ENCODE measurements at places on chromosomes 6 and 20. TPM values are rescaled to one million over a fixed set of nuclear protein-coding genes. Genes with fewer than 3 reads are reported as not detected.
A peak's percentile ranks its signal among the peaks of the same experiment; 100 is the strongest.

DNA sequence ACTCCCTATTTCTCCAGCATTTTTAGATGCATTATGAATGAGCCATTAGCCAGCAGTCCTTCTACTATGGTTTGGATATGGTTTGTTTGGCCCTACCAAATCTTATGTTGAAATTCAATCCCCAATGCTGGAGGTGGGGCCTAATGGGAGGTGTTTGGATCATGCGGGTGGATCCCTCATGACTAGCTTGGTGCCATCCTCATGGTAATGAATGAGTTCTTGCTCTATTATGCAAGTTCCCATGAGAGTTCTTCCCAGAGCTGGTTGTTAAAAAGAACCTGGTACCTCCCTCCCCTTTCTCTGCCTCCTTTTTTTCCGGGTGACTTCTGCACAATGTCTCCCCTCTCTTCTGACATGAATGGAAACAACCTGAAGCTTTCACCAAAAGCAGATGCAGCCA is 6.2 kb upstream of the CGA start:
- DNase-seq: no peak

GRCh38 chr6:7201732-7202541 is 94.2 kb downstream of the RREB1 start:
- peak; percentile 48 for DNase-seq

DNA sequence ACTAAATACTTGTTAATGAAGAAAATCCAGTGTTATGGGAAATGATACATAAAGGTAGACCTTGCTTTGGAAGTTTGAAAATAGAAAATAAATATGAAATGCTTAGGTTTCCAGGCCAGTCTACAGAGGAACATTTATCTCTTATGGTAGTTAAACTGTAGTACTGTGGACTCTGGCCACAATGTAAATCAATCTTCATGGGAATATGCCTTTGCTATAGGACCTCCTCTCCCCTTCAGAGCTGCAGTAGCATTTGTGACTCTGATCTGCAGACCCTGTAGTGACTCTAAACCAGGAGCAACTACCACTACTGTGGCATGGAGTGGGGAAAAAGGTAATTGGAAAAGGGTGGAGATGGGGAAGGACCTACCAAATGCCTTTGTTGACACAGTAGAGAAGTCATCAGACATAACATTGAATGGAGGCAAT is 4.5 kb downstream of the HSPA1A start:
- no peak for DNase-seq

The ACTR5 gene
- 10.0 TPM for total RNA-seq

The RHAG gene
- not detected for total RNA-seq

GRCh38 chr20:8367689-8368088 is 235.6 kb downstream of the PLCB1 start:
- DNase-seq: no peak

GRCh38 chr6:72245565-72245964 is 359.2 kb downstream of the RIMS1 start:
- DNase-seq: no peak

DNA sequence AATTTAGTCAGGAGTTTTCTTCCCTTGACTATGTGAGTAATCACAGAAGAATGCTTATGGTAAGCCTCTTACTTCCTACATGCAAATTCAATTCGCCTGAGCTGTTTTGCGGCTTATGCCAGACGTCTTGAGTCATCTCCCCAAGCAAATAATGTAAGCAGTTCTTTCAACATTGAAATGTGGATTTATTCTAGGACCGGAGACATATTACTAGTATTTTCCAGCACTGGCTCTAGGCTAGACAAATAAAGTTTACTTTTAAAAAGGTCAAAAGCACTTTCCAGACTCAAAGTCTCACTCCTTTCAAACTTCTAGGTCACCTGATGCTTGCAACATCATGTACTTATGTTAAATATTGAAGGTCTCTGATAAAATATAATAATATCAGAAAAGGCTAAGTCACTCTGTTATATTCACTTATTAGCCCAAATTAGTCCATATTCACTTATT is 38.1 kb upstream of the NOX3 start:
- DNase-seq: peak; percentile 52

- no peak for DNase-seq
Measured at GRCh38 chr6:10410207-10411050, 4.4 kb downstream of the TFAP2A start.

- DNase-seq: no peak
Measured at GRCh38 chr6:93307505-93308409, 111.6 kb downstream of the EPHA7 start.

The METTL24 gene
- total RNA-seq: not detected

The BPIFB2 gene
- total RNA-seq: not detected

The HTR1B gene
- total RNA-seq: not detected

- DNase-seq: no peak
Measured at GRCh38 chr6:29426654-29427053, 11.9 kb downstream of the OR12D1 start.

DNA sequence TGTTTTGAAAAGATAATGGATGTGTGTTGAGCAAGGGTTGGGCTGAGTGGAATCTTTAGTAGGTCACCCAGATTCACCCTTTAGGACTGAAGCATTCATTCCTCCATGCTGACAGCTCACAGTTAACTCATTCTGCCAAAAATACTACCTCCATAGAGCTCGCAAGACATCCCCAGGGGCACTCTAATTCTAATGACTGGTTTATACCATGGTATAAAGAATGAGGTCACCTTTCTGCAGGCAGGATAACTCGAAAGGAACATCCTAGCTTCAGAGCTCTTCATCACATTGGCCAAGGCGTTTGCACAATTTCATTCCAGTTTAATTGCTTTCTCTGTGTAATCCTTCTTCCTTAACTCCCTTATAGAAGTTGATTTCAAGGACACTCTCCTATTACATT is 1257.2 kb upstream of the EYS start:
- no peak for DNase-seq

The MANEA gene
- total RNA-seq: 1.7 TPM
